ENCODE measurements at places on chromosomes 4 and X. TPM values are rescaled to one million over a fixed set of nuclear protein-coding genes. Genes with fewer than 3 reads are reported as not detected.

GRCh38 chr4:183129675-183130074 is 30.6 kb downstream of the WWC2 start:
- no peak for DNase-seq

MID1 gene
- total RNA-seq: 16.6 TPM

GAGE13 gene
- total RNA-seq: not detected

- no peak for DNase-seq
These were observed 20.1 kb downstream of the TMEM255A start for GRCh38 chrX:120291211-120291610.

GUCY1B1 gene
- total RNA-seq: 5.0 TPM

DNA sequence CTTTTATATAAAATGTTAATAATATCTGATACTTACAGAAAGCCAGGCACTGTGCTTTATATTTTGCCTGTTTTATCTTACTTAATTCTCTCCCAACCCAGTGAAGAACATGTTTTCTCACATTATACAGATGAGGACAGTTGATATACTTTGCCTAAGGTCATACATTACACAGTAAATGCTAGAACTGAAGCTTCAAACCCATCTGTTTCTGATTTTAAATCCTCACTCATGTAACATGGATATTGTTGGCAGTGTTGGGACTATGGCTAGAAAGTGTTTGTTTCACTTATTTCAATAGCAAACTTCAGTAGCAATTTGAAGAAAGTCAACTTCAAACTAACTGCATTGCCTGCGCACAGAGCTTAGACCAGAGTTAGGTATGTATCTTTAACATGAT is 57.4 kb downstream of the RAPGEF2 start:
- DNase-seq: no peak

- no peak for DNase-seq
These were observed 265.4 kb upstream of the ADGRL3 start for GRCh38 chr4:60934566-60935295.

BST1 gene
- total RNA-seq: 21.8 TPM

DNA sequence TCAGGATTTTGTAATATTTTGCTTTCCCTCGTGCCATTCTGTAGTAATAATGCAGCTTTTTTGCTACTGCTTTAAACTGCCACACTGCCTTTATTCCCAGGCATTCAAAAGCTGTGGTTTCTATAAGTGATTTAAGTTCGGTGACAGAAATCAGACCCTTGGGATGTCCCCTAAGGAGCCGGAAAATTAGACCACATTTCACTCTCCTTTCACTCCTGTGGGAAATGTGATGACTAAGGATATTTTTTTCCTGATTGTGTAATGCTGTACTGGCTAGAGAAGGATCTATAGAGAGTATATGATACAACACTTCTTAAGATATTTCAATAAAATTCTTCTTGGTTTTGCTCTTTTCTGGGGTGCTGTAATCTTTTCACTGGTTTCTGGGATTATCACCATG is 24.4 kb downstream of the UGT2A3 start:
- no peak for DNase-seq

DNA sequence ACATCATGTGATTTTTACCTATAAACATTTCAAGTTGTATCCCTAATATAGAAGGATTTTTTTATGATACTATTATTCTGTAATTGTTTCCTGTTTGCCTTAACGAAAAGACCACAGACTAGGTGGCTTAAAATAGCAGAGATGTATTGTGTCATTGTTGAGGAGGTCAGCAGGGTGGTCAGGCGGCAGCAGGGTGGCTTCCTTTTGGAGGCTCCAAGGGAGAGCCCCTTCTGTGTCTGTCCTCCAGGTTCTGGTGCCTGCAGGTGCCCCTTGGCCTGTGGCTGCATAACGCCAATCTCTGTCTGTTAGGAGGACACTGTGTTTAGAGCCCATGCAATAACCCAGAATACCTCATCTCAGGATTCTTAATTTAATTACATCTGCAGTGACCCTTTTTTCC is 118.1 kb downstream of the TBL1X start:
- DNase-seq: no peak

FANCB gene
- total RNA-seq: 1.1 TPM

DNA sequence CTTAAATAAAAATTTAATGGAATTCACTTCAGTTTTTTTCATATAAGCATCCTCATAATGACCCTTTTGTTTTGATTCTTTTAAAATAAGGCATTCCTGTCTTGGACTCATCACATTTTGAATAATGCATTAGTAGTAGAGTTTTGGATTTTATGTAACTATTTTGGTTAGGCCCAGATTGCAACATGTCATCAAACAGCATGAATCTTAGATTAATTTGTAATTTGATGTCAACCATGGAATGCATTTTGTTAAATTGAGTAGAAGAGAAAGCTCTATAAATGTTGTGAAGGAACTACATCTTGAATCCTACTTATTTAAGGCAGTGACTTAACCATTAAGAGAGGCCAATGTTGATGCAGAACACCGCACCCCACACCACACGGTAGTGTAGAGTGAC is 3.1 kb downstream of the DIAPH2 start:
- DNase-seq: no peak

DNA sequence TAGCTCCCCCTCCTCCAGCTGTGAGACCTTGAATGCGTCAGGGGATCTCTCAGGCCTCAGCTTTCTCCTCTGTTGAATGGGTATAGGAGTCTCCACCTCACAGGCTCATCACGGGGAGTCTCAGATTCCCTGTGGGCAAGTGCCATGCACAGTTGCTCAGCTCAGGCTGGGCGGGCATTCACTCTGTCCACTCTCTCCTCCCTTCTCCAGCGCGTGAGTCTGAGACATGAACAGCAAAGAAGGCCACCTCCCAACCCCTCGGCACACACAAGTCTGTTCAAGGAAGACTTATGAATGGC is 60.0 kb downstream of the HTRA3 start:
- DNase-seq: peak; percentile 55

DNA sequence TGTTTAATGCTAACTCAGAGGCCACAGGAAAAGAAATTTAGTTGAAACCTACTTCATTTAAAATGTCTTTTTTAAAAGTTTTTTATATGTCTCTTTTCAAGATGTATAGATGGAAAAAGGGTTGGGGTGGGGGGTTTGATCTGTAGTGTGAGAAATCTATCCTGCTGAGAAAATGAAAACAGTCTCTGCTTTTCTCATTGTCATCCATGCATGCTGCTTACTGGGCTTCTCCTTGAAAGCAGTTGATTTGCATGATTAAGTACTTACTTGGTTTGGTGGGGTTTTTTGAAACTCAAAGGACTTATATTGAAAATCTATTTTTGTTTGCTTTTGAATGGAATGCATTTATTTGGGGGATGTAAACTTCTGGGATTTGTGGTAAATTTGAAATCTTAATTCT is 313.6 kb upstream of the DKK2 start:
- no peak for DNase-seq

TRIM61 gene
- 2.1 TPM for total RNA-seq

RNF212 gene
- total RNA-seq: 4.2 TPM

Data from mesenteric fat pad (tissue), 1 donor.